ENCODE measurements at places on chromosomes 5 and 9.

- no peak for DNase-seq
Measured at GRCh38 chr5:168354397-168354796, 63.0 kb downstream of the WWC1 start.

- DNase-seq: no peak
Measured at GRCh38 chr5:24439465-24439864, 205.3 kb downstream of the CDH10 start.

DNA sequence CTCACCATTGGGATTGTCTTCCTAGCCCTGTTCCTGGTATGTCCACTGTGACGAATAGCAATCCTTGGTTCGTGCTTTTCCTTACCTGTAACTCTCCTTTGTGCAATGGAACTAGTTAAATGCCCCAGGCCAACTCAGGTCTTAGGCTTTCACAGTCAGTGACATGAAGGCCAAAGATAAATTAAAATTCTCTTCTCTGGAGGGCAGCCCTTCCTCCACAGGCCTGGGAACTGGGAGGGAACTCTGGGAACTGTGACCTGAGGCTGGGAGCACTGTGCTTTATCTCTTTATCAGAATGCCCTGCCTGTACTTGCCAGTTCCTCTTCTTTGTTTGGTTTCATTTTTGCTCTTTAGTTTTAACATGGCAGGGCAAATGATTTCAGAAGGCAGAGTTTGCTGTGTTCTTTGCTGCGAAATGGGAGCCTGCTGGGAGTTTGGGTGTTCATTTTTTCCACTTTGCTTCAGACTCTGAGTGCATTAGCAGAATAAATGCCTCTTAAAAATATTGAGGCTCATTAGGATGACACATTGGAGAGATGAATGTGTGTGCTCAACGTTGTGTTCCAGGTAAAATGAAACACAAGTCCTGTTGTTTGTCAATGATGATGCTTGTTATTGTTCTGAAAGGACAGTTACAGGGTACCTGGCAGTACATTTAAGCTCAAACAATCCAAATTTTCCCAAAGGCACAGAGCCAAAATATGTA lies 118.1 kb downstream of the NUDT12 start:
- no peak for DNase-seq

GRCh38 chr5:140633021-140633471 lies at the start of gene CD14:
TSS of gene CD14 (minus strand) at chr5:140633175. CDS start at chr5:140633071, 104 bp downstream.
- no peak for DNase-seq

GRCh38 chr9:78441822-78442431 lies 145.0 kb downstream of the PSAT1 start:
- no peak for DNase-seq

- no peak for DNase-seq
Measured at GRCh38 chr5:132451387-132451786, 39.2 kb downstream of the IRF1 start.

GRCh38 chr9:115969096-115969495 lies 184.5 kb upstream of the PAPPA start:
- DNase-seq: no peak

DNA sequence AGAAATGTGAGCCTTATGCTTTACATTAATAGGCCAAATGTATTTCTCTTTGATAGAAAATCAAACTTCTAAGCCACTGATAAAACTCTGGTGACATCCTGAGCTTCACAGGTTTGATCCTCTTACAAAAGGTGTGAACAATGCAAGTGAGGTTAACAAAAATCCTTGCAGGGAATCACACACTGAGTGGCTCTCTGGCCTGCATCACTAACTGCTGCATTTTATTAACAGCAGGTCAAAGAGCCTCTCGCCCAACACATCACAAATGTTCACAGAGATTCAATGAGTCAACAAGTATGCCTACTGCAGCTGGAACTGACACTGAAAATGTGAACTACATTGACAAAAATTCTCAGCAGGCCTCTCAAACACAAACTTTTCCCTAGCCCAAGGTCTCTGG lies 122.3 kb downstream of the SEMA5A start:
- no peak for DNase-seq

All from NCI-H1092 treated with DMSO at 0.1 percent for 48 hours (cell line).